ENCODE measurements at places on chromosomes 3 and 15.

GRCh38 chr3:127787071-127787490 is 35.2 kb downstream of the MGLL start:
- no peak for DNase-seq

- no peak for DNase-seq
Observed at GRCh38 chr15:62969442-62970089, 73.0 kb upstream of the TPM1 start.

GRCh38 chr15:72341361-72341760 is 21.4 kb upstream of the CELF6 start:
- no peak for DNase-seq

GRCh38 chr3:158663246-158663645 is 9.2 kb downstream of the LXN start:
- DNase-seq: no peak

DNA sequence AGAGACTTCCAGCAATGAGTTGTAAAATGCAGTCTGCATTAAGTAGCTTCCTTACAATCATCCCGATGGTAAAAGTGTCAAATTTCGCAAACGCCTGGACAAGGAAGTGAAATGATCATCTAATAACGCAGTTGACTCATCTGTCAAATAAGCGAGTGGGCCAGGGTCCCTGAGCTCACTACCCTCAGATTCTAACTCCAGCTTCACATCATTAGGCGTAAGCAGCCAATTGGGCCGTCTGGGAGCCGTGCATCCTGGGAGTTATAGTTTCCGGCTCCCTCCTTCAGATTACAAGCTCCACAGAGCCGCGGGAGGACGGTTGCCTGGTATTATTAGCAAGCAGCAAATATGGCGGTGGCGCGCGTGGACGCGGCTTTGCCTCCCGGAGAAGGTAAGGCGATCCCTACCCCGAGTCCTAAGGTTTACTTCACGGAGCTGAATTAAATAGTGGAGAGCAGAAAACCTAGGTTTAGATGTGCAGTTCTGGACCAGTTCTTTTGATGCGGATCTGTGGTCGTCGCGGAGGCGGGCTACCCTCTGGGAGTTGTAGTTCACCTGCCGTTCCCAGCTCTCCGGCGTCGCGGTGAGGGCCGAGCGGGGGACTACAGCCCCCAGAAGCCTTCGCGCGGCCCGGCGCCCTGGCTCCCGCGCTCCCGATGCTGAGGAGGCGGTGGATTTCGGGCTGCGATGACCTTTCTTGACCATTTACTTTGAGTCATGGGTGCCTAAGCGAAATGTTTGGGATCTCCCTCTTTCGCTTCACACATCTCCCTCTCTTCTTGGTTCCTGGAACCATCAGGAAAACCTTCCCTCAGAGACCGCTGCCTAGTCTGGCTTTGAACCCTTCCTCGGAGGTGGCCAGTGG is at the start of gene CEP97:
TSS of gene CEP97 (plus strand) at position 286 of the 865 bp plus-strand sequence. CDS start at position 349, 63 bp downstream.
- DNase-seq: peak; percentile 95

DNA sequence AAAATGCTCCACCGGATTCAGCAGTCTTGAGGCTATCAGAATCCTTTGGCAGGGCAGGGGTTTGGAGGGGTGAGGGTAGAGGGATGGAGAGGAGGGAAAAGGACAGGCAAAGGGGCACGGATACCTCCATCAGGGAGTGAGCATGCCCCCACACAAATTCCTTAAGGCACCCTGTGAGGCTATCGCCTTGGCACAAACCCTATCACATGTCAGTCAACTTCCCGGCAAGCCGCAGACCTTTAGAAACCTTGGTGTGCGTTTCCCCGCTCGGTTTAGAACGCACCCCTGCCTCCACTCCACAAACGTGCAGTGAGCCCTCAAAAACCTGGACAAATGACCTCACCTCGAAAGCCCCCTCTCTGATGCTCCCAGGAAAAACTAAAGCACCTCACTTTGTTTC is 422 bp upstream of the SETMAR start:
- peak; percentile 13 for DNase-seq

DNA sequence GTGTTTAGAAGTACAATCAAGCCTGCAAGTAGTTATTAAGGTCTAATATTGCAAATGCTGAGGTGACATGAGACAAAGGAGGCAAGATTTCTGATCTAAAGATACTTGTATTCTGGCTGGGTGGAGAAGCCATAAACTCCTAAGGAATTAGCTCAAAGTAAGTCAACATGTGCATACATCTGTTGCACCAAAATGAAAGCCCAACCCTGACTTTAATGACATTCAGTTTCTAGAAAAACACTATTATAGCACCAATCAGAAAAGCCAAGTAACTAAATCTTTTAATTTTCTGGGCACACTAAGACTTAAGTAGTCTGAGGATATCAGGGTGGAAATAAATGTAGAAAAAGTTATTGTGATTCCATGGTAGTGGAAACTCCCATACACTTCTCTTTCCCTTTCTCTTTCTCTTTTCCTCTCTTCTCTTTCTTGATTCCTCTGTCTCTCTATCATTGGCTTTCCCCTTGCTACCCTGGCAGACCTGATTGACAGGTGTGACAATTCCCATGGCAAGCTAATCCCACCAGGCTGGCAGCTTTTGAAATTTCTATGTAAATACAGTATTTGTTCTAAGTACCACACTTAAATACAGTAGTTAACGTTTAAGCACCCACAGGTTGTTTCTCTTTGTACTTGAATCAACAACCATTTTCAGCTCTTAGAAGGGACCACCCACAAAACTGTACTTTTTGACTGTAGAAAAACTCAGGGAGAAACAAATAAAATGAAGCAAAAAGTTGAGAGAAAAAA is 528.4 kb upstream of the SEMA6D start:
- DNase-seq: no peak

DNA sequence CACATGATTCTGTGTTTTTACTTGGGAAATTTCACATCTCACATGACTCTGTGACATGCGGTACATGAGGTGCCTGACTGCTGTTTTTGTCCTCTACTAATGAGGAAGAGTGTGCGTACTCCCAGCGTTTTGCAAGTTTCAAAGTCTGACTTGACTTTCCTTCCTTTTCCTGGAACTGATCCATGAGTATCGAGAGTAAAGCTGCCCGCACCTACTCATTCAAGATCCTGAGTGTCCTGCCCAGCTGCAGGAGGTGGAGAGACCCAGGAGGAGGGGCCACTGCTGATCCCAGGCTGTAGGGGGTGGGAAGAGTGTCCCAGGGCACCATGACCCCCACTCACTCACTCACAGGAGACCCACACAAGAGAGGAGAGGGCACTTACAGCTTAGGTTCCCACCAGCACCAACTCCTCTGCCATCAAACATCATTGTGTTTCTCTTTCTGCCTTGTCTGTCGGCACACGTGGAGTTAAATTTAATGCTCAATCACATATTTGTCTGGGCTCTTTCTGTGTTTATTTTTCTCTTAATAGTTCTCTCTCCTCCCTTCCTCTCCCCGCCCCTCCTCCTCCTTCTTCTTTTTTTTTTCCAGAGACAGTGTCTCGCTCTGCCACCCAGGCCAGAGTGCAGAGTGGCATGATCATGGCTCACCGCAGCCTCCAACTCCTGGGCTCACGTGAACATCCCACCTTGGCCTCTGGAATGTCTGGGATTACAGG is 1.4 kb downstream of the CCR5AS start:
- DNase-seq: no peak
